ENCODE measurements at places on chromosomes 4 and X. TPM values are rescaled to one million over a fixed set of nuclear protein-coding genes. Genes with fewer than 3 reads are reported as not detected.

Gene SPANXA1
- total RNA-seq: not detected

Gene ZC4H2
- total RNA-seq: 12.6 TPM

Gene XAGE1B
- total RNA-seq: not detected

Gene MTTP
- total RNA-seq: 0.61 TPM

Gene TKTL2
- total RNA-seq: not detected

Gene G3BP2
- total RNA-seq: 230 TPM

Gene SLC26A1
- not detected for total RNA-seq

Gene EMCN
- not detected for total RNA-seq

Gene PIR
- total RNA-seq: 6.2 TPM

Gene FGF13
- total RNA-seq: not detected

Gene EGFL6
- total RNA-seq: 5.7 TPM

Gene RHOXF1
- not detected for total RNA-seq

Gene DMP1
- not detected for total RNA-seq

Gene ERVMER34-1
- not detected for total RNA-seq

Gene TCEAL6
- not detected for total RNA-seq

Gene MAOA
- 3.1 TPM for total RNA-seq

Gene FDCSP
- not detected for total RNA-seq

Gene MGAT4D
- total RNA-seq: not detected

Gene NUP62CL
- 3.0 TPM for total RNA-seq

All from activated CD8-positive, alpha-beta memory T cell treated with anti-CD3 and anti-CD28 coated beads, Interleukin-2, amount 10 ng/mL, durations not matched to agents 7 days and 5 days (primary cell).